Central memory CD4-positive, alpha-beta T cell (primary cell): ENCODE measurements at places on chromosomes 4 and X.

DNA sequence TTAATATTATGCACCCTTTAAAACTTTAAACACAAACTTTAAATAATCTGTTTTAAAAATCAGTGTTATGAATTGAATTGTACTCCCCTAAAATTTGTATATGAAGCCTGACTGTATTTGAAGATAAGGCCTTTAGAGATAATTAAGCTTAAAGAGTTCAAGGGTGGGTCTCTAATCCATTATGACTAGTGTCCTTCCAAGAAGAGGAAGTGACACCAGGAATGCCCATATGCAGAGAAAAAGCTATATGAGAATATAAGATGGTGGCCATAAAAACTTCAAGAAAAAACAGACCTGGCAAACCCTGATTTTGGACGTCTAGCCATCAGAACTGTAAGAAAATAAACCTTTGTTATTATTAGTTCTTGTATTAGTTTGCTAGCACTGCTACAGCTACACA lies 29.0 kb downstream of the UGT2A2 start:
- no peak for DNase-seq

DNA sequence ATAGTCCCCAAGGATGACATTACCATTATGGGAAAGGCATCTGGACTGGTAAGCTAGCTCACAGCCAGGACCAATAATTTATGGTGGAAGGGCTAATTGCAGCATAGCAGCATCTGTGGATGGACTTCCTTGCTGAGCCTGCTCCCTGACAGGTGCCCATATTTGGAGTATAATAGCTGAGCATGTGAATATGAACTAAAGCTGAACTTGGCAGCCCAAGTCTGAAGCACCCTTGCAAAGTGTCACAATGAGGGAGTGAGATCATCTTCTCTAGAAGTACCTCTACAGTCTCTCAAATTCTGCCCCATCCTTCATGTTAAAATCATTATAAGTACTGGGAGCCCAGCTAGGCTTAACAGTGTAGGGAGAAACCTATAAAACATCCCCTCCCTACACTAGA lies 128.2 kb upstream of the INPP4B start:
- no peak for DNase-seq

GRCh38 chr4:123418351-123418931 lies 21.8 kb downstream of the SPRY1 start:
- no peak for DNase-seq

GRCh38 chr4:3708103-3708510 lies 58.1 kb upstream of the ADRA2C start:
- no peak for DNase-seq

DNA sequence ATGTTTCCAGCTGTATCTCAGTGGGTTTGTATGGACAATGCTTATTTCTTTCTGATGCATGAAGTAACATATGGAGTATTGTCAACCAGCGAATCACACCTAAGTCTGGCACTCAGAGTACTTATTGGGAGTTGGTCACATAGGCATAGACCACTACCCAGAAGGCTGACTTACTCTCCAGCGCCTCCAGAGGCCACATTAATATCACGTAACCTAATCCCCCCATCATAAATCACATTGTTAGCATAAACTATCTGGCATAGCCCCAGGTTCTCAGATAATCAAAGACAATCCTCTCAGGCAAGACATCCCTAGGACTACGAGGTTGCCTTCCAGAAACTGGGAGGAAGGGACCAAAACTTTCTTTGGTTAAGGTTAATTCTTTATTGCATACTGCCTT lies 560.5 kb upstream of the PABPC4L start:
- DNase-seq, result no peak

DNA sequence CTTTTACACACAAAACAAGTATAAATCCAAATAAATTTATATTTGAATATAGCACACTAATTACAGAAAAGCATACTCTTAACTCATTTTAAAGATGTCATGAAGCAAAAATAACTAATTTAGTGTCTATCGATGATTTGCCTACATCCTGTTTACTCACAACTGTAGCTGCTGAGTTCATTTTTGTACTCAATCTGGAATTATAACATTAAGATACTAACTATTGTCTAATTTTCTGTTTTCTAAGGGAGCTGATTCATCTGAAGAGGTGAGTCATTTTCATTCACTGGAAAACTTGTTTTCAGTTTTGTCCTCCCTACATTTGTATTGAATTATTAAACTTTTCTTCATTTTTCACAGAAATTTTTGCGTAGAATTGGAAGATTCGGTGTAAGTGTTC lies 3.7 kb downstream of the STATH start:
- no peak for DNase-seq

- no peak for DNase-seq
These were observed 125.5 kb upstream of the ARMCX2 start for GRCh38 chrX:101785142-101785541.

- DNase-seq, result no peak
These were observed 14.2 kb downstream of the GRPR start for GRCh38 chrX:16137416-16138107.

DNA sequence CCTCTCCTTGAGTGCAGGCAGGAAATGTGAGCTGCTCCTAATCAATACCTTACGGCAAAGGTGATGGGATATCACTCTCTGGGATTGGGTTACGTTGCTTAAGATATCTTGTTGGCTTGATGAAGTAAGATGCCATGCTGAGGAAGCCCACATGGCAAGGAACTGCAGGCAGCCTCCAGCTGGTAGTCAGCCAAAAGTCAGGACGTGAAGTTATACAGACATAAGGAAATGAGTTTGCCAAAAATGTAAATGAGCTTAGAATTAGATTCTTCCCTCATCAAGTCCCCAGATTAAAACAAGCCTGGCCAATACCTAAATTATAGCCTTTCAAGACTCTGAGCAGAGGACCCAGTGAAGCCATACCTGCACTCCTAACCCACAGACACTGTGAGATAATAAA lies 155.0 kb downstream of the QDPR start:
- DNase-seq, result no peak

GRCh38 chr4:92988301-92988700 lies 684.5 kb downstream of the GRID2 start:
- DNase-seq, result no peak

- DNase-seq, result no peak
These were observed 150.8 kb upstream of the CXCL13 start for GRCh38 chr4:77454858-77455257.

DNA sequence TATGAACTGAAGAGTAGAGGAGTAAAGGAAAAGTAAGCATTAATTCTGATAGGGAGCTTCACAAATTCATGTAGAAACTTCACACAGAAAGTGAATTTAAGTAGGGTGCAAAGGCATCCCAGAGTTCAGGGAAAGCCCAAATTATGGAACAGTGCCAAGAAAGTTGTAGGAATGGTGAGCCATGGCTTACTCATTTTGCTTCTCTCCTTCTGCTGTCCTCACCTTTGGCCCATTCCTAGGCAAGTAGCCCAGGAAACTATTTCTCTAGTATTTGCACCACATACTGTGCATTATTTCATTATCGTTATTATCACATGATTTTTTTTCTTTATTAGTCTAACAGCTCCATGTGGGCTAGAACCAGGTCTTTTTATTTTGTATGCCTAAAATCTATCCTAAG lies 34.9 kb upstream of the IL1RAPL1 start:
- no peak for DNase-seq

DNA sequence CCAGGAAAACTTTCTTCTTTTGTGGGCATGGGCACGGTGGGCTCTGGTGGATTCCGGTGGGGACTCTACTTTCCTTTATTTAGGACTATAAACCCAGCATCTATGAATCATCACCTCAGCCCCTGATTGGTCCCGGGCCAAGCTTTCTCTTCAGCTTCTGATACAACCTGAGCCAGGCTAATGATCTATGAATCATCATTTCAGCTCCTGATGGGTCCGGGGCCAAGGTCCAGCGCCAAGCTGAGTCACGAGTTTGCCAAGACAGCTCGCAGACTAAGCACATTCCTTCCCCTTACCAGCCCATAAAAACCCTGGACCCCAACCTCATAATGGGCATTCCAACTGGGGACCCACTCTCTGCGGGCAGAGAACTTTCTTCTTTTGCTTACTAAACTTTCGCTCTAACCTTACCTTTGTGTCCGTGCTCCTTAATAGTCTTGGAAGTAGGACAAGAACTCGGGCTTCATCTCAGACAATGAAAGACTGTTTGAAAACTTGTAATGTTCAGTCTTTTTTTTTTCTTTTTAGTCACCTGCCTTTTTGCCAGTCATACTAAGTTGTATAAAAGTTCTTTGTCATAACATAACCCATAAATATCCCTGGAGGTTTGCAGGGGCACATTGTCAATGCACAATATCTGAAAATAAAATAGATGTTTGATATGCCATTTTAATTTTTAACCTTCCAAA lies 904.9 kb upstream of the EPHA5 start:
- DNase-seq, result no peak

DNA sequence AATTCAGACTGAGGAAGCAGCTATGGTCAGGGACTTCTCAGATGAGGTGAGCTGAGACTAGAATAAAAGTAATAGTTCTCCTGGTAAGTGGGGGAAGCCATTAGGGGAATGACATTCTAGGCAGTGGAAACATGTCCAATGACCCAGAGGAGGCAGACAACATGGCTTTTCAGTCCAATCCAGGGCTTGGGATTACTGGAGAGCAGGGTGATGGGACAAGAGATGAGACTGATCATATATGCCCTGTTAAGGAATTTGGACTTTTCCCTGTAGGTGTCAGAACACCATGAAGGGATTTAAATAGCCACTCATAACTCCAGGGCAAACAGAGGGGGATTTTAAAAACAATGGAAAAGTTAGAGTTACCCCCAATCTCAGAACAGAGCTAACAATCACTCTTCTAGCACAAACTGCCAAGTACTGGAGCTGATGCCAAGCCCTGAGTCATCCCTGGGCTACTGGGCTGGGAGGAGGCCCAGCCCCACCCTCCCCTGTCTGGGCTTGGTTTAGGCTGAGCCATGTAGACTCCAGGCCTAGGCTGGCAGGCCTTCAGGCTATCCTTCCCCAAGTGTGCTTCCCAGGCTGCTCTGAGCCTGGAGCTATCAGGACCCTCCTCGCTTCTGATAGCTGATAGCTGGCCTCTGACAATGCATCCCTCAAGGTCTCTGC lies 22.7 kb upstream of the MSN start:
- no peak for DNase-seq

GRCh38 chrX:53080628-53081580 lies 1.3 kb upstream of the TSPYL2 start:
- DNase-seq, result peak; percentile 28

GRCh38 chrX:29617725-29618124 lies 597.6 kb upstream of the MAGEB2 start:
- no peak for DNase-seq

DNA sequence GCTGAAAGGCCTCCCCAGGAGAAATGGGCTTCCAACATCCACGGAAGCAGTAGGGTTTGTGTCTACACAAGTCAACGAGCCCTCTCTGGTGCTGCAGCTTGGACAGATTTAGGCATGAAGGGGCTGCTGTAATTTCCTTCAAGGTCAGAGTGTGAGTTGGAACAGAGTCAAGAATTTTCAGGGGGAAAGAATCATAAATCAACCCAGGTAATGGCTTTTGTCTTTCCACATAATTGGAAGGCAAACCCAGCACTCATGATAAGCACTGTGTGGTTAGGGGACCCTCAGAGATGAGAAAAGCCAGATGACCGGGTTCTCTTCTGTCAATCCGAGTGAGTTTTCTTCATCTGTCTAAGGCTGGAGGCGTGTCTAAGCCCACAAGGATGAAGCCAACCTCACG lies 78.6 kb upstream of the MXRA5 start:
- no peak for DNase-seq

DNA sequence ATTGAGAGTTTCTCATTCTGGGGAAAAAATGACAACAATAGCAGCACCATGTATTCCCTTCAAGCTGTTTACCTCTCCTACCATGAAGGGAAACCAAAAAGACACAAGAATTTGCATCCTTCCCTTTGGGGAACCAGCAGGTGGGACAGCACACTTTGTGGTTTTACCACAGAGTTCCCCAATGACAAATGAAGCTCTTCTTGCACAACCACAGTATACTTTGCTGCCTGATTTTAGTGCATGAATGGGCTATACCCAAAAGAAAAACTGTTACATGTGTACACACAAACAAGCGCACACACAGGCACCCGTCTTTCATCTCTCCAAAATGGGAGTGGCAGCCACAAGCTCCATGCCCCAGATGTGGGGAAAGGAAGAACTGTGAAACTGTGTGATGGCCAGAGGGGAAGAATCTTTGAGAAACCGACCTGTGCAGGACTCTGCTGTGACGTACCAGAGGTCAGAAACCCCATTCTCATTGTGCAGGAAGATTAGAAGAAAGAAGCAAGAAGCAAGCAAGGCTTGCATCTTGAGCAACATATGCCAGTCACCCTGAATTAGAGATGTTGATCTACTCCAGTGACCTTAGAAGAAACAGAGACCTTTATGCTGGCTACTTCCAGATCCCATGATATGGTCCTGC lies 2.7 kb upstream of the MAML3 start:
- DNase-seq, result no peak

GRCh38 chr4:147326591-147326990 lies 154.3 kb upstream of the EDNRA start:
- DNase-seq, result no peak

DNA sequence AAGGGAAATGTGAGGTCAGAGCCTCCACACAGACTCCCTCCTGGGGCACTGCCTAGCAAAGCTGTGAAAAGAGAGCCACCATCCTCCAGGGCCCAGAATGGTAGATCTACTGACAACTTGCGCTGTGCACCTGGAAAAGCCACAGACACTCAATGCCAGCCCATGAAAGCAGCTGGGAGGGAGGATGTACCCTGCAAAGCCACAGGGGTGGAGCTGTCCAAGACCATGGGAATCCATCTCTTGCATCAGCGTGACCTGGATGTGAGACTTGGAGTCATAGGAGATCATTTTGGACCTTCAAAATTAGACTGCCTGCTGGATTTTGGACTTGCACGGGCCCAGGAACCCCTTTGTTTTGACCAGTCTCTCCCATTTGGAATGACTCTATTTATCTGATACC lies 22.8 kb downstream of the CDKN2AIP start:
- DNase-seq, result no peak

DNA sequence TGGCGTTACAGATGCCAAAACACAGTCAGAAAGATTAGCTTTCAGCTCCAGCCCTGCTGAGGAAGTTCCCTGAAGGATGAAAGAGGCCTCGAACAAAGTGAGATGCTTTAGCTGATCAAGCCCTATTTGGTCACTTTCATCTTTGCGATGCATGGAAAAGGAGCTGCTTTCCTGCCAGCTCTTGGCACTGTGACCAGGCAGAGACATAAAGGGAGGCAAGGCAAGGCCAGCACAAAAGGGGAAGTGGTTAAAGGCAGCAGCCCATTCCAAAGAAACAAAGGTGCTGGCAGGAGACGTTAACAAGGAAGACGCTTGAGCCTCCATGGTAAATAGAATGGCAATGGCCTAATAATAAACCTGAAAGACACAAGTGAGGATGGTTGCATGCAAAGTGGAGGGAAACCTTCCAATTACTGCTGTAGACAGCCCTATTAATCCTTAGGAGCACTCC lies 617.1 kb upstream of the INTU start:
- no peak for DNase-seq

DNA sequence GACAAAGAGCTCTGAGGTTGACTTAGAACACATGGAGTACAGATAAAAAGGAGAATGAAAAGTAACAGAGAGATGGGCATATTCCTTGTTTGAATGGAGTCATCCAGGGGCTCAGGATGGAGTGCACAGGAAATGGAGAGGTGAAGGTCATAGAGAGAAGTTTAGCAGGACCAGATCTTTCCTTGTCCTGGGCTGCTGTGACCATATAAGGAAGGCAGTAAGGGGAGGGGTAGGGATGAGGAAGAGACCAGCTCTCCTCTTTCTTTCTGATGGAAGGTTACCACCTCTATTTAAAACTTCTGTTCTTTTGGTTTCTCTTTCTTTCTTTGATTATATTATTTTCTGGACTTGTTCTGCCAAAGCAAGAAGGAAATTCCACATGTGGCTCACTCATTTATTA lies 27.0 kb downstream of the AR start:
- no peak for DNase-seq
